Left ventricle myocardium inferior (tissue), 1 donor: ENCODE measurements at places on chromosomes 2 and 18.

- no peak for DNase-seq
Observed at GRCh38 chr18:71583252-71583651, 960.9 kb downstream of the CBLN2 start.

DNA sequence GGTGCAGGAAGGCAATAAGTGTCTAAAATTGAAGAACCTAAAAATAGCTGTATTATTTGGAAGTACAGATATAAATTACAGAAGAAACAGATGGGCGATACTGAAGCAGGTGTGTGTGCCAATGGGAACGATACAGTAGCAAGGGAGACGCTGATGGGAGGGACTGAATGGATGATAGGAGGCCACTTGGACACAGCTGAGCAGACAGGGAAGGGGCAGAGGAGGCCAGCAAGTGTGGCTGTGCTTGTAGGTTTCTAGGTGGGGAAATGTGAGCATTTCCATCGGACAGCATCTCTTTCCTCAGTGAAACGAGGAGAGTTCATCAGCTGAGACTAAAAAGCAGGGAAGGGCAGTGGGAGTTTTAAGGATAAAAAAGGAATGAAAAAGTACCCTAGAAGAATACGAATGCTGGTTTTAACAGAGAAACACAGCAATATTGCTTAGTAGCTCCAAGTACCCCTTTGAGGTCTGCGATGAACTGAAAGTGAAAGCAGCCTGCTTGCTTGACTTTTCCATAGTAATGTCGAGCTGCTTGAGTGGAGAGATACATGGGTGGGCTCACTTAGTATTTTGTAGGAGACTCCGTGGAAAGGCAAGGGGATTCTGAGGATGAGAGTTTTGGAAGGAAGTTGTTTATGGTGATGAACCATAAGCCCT is 91.7 kb upstream of the EPC2 start:
- no peak for DNase-seq

- no peak for DNase-seq
Observed at GRCh38 chr2:184824597-184824996, 226.3 kb downstream of the ZNF804A start.

DNA sequence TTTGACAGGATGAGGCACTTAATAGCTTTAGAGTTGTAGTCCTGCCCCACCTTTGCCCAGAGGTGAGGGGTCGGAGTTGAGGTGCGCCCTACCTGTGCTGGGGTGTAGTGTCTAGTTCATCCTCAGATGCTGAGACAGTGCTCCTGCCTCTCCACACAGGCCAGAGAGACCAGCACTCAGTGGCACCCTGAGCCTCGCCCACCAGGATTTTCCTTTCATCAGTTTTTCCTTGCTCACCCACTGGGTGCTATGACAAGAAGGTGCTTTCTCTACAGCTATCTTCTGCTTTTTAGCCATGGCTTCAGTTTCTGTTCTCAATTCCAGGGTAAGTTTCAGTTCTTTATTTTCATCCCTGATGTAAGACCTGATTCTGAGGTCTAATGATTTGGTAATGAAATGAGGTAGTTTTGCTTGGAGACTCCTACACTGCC is 16.8 kb upstream of the TMEM131 start:
- DNase-seq = no peak

DNA sequence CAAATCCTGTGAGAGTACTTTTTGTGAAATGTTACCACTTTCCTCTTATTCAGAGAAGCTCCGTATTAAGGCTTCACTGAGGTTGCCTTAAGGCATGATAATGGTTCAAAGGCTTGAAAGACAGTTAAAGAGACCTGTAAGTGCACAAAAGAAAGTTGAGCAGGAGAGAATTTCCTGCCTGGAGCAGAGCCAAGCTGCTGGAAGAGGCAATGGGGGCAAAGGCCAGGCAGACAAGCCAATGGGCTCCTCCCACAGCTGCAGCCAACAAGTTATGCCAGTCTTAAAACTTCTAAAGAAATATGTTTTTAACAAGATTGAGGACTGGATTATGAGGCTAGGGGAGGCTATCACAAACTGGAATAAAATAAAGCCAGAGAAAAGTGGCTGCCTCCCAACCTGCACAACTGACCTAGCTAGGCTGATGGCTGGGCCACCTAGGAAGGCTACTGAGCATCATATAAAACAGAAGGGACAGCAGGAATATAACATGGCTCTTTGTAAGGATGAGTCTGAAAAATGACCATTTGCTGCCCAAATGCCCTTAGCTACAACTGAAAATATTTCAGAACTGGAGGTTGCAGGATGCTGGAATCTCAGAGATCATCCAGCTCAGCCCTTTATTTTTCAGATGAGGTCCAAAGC is 2.1 kb downstream of the IL1B start:
- DNase-seq = no peak

GRCh38 chr18:2312440-2312839 is 258.9 kb downstream of the METTL4 start:
- DNase-seq = no peak

- no peak for DNase-seq
Observed at GRCh38 chr2:211833582-211834279, 704.9 kb downstream of the ERBB4 start.

DNA sequence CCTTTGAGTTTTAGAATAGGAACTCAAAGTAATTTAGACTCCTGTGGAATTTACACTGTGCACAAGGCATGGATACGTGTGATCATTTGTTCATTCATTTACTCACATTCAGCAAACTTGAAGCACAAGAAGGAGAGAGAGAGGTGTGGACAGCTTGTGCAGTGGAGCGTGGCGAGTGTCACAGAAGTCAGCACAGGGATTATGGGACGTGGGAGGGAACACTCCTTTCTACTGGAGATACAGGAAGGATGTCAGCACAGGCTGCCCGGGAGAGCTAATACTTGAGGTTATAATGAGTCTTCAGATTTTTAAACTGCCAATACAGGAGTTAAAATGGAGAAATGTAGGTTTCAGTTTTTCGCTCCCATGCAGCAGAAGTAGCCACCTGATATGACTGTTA is 7.0 kb downstream of the FAM228A start:
- DNase-seq = no peak

DNA sequence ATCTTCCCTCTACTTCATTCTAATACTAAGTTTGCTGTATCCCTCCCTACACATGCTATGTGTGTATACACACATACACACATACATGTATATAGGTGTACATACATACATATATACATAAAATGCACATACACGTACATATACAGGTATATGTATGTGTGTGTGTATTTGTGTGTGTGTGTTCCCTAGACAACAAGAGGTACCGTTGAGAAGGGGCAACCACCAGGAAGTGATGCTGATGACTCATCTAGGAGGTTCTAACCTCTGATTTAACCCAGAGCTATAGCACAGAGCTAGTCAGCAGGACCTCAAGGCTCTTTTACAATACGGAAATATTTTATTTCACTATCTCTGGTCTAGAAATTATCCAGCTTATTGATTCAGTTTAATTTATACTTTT is 139.2 kb downstream of the LAMA3 start:
- no peak for DNase-seq
